Fibroblast of skin of scalp (primary cell): ENCODE measurements at places on chromosomes 6 and 20.

DNA sequence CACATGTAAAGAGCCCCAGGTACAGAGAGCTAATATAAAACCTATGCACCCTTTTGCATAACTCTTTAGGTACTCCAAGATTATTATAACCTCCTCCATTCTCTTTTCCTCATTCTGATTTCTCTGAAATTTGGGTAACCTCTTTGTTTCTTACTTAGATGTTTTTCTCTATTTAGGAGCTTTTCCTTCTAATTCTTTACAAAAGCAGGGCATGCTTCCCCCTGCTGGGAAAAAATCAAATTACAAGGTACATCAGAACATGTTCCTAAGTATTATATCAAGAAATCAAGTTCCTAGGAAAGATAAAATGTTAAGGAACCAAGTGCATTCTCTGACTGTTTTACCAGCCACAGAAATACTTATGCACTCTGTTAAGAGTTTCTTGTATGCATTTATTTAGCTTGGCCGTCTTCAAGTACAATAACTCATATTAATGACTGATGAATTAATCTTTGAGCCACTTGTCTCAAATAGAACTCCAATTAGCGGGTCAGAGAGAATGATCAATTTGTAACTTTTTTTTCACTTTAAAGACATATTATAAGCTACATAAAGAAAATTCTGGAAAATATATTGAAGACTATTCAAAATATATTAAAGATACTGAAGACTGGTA, 2.1 kb downstream of the KHDRBS2 start:
- DNase-seq = peak; percentile 6

GRCh38 chr20:889932-890463, 26.1 kb downstream of the ANGPT4 start:
- DNase-seq = no peak

GRCh38 chr20:49437057-49437456, 45.4 kb downstream of the KCNB1 start:
- no peak for DNase-seq

DNA sequence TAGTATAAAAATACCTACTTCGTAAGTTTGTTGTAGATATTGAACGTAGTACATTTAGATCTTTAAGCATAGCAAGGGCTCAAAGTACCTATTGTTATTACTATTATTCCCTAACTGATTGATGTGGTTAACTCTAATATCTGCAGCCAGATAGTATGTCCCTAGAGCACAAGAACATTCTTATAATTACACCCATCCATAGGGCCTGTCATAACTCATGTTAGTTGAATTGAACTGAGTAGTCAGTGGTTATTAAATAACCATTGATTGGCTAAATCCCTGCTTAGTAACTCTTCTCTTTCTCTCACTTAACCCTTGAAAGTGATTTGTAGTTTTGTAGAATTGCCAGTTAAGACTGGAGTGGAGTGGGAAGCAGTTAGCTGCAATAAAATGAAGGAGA, 207.5 kb upstream of the HS3ST5 start:
- no peak for DNase-seq

GRCh38 chr6:151391471-151392413, at the start of gene ZBTB2:
TSS of gene ZBTB2 (minus strand) at chr6:151391559. CDS start at chr6:151373637, 17,922 bp downstream.
- DNase-seq = peak; percentile 73

- DNase-seq = no peak
These were observed 26.4 kb downstream of the HLA-F start for GRCh38 chr6:29749668-29750067.

DNA sequence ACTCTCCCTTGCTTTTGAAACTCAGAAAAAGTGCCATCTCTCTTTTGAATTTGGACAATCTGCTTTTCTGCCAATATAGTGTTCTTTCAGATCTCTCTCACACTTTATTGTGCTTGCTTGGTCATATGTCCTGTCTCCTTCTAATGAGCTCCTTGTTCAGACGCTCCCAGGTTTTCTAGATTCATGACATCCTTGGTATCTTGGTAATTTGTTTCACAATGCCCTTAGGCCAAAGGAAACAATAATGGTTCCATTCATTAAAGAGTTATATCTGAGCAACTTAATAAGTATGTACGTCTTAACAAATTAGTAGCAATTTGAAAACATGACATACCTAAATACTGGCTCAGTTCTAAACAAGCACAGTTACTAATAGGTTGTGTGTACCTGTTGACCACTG, 293.4 kb upstream of the SPTLC3 start:
- DNase-seq = no peak

DNA sequence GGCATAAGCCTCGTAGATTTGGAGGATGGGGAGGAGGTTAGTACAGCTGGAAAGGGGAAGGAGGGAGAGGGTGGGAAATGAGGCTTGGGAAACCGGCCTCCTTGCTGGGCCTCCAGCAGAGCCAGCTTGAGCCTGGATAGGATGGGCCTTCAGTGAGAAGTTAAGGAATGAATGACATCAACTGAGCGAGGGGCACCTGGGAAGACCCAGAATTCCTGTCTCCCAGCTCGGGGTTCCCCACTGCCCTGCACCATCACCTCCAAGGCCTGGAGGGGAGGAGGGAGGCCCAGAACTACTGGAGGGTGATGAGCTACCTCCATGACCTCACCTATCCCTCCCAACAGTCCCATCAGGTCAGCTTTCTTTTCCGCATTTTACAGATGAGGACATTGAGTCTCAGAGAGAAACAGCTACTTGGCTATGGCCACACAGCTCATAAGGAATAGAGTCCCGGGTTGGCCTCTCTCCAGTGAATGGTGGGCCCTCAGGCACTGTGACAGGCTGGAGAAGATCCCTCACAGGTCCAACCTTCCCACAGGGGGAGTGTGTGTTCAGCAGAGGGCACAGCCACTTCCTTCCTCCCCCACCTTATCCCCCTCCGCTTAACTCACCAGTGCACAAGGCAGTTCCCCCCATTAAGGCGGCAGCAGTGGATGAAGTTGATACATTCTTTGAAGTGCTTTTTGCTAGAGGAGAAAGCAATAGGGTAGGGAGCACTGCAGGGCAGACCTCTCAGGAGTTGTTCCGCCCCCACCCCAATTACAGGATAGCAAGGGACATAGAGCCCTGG, 6.8 kb downstream of the DUSP15 start:
- DNase-seq = no peak

DNA sequence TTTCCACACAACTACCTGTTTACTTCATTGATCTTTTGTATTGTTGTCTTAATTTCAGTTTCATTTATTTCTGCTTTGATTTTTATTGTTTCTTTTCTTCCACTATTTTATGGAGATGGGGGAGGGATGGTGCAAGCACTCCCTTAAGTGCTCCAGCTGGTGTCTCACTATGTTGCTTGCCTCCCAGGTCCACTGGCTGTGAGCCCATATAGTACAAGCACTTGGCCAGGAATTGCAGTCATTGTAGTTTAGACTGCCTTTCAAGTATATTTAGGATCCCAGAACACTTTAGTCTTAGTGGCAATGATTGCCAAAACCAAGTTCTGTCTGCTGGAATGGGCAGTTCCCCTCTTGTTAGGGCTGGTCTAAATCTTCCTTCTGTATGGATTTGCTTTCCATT, 34.9 kb upstream of the MAN1A1 start:
- DNase-seq = no peak

DNA sequence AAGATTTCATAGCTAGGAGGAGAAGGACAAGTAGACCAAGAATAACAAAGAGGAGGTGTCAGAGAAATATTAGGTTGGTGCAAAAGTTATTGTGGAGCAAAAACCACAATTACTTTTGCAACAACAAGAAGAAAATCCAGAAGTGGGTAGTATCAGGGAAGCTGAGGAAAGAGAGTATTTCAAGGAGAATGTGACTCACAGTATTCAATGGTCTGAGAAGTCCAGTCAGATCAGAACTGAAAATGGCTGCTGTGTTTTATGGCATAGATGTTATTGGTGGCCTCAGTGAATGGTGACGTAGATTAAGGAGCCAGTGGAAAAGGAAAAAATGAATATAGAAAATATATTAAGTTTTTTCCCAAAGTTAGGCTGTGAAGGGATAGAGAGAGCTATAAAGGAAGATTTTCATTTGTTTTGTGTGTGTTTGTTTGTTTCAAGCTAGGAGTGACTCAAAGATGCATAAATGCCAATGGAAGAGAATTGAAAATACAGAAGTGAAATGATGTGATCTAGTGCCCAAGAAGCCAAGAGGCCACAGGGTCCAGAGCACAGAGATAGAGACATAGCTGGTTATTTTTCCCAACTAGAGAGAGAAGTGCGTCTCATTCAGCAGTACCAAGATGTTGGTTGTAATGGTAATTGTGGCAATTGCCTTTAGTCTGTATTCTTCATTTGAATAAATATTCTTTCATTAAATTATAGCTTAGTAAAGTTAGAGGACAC, 112.8 kb downstream of the ADTRP start:
- no peak for DNase-seq

DNA sequence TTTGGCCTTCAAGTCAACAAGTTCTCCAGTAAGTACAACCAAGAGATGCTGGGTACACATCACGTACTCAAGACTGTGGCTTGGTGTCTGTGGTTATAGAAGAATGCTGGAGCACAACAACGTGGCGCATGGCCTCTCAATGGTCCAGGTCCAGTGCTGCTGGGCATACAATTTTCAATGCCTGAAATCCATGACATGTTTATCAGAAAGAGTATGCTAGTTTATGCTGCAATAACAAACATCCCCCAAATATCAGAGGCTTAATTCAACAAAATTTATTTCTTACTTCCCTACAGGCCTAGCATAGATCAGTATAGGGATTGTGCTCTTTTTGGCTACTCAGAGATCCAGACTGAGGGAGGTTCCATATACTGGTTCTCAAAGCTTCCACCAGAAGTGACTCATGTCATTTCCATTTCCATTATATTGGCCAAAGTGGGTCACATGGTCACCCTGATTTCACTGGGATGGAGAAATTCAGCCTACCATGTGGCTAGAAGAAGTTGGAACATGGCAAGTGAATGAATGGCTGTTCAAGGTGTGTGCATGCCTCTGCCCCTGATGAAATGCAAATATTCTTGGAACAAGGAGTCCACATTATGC, 33.3 kb upstream of the KIF16B start:
- DNase-seq = no peak
